Urinary bladder (tissue), 4 donors: ENCODE measurements at places on chromosomes 2 and 18. TPM values are rescaled to one million over a fixed set of nuclear protein-coding genes. Genes with fewer than 3 reads are reported as not detected.

Gene CRIM1
- 78.0 TPM for total RNA-seq

Gene LOXHD1
- total RNA-seq: 1.2 TPM

DNA sequence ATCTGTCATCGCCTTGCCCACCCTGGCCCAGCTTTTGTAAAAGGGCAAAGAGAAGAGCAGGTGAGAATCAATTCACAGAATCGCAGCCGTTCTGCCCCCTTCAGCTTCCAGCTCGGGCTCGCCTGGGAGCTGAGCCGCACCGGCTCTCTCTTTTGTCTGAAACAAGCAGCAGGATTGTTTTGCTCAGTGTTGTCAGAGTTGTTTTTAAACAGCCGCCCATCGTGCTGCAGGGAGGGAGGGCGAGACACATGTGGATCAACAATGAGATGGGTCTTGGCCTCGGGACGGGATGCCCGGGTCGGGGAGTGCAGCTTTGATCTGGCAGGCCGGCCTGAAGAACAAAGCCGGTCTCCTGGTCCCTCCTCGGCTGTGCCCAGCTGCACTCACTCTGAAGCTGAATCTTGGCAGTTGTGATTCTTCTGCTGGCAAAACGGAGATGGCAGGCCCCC lies 39.7 kb upstream of the HDAC4 start:
- DNase-seq: no peak

- no peak for DNase-seq
Observed at GRCh38 chr2:96747061-96747617, 7.3 kb upstream of the LMAN2L start.

DNA sequence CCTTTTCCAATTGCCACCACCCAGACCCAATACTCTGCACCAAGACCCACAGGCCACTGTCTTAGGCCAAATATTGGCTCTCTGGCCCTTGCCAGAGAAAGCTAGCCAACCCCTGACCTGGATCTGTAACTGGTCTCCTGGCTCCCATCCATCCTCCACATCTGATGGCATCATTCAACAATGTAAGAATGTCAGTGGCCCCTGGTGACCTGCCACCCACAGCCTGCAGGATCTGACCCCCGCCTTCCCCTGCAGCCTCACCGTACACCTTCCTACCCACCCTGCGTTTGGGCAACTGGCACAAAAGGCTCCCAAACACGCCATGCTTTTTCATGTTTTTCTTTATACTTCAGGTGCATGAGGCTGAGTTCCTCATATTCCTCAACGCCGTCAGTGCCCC lies 60.0 kb upstream of the ASAP2 start:
- DNase-seq: no peak

- peak; percentile 18 for DNase-seq
Observed at GRCh38 chr2:39871291-39871761, 92.3 kb upstream of the THUMPD2 start.

DNA sequence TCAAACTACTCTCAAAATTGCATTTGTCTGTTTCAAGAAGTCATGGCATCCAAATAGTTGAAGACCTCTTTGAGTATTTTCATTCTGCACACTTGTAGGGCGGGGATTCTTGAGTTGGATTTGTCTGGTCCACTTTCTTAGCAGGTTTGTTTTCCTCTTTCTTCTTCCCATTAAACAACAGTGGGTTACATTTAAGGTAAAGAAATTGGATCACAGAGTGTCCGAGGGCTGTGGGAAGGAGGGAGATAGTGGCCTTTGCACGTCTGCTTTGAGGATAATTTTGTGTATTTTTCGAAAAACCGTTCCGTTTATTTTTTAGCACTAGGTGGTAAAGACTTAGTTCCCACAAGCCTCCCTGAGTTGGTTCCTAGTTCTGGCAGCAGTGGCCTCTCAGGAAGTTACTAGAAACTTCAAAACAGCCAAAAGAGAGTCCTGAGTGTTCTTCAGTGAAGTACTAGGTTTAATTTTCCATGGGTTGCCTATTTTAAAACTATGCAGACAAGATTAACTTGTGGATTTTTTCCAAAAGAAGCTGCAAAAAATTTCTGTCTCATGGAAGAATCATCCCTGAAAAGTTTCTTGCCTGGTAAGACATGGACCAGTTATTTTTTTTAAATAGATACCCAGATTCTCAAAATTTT lies 107.9 kb downstream of the CDC42EP3 start:
- DNase-seq: no peak
